SK-N-SH (cell line): ENCODE measurements at places on chromosomes 2 and 18.

GRCh38 chr2:129813404-129813803 lies 166.1 kb upstream of the RAB6C start:
- DNase-seq, result no peak

GRCh38 chr2:165594935-165595255 lies 125.4 kb downstream of the CSRNP3 start:
- DNase-seq, result no peak

- no peak for DNase-seq
These were observed 154.4 kb upstream of the SMAD2 start for GRCh38 chr18:48084858-48085257.

GRCh38 chr18:64134044-64134747 lies 14.7 kb downstream of the LINC00305 start:
- DNase-seq, result no peak

DNA sequence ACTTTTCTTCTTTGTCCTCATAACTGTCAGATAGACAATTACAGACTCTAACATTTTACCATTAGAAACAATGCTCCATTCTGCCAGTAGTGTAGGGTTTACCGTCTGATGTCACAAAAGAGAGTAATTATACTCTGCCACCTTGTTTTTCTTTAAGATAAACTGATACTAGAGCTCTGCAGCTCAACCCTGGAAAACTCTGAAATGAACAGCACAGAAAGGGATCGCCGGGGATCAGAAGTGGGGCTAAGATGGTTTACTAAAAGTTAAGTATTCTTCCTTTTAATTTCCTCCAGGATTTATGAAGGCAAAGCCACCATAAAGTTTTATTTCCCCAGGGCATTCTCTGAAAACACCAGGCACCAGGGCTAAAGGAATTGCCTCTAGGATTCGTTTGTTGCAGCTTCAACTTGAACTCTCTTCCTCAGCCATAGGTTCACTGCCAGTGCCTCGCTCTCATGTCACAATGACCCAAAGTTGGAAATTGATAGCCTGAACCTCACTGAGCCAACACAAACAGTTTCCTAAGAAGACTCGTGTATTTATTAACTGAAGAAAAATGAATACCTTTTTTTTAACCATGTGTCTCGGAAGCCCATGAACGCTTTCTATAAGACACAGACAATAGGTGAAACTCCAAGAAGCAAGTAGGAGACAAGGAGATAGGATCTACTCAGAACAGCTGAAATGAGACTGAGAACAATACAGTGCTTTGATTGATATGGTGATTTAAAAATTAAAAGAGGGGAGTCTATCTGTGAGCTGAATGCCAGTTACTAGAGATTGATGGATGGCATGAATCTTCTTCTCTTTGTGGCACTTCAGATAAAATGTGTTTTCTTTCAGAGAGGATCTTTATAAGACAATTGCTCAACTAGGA lies 121.5 kb upstream of the SPATS2L start:
- no peak for DNase-seq

- DNase-seq, result no peak
These were observed 12.6 kb upstream of the ID2 start for GRCh38 chr2:8669157-8669817.

DNA sequence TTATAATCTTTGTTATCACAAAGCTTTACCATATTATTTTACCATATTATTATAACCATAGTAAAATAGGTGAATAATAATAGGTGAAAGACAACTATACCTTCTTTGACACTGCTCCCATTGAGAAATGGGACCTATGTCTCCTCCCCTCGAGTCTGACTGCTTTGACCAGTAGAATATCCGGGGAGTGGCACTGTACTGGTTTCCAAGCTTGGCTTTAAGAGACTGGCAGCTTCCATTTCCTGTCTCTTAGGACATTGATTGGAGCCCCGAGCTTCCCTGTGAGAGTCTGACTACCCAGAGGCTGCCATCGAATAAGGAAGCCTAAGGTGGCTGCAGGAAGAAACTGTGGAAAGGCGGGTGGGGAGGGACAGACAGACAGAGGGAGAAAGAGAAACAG lies 40.1 kb upstream of the PLEKHM3 start:
- no peak for DNase-seq

GRCh38 chr2:38535744-38536506 lies 66.8 kb downstream of the HNRNPLL start:
- DNase-seq, result peak; percentile 97

DNA sequence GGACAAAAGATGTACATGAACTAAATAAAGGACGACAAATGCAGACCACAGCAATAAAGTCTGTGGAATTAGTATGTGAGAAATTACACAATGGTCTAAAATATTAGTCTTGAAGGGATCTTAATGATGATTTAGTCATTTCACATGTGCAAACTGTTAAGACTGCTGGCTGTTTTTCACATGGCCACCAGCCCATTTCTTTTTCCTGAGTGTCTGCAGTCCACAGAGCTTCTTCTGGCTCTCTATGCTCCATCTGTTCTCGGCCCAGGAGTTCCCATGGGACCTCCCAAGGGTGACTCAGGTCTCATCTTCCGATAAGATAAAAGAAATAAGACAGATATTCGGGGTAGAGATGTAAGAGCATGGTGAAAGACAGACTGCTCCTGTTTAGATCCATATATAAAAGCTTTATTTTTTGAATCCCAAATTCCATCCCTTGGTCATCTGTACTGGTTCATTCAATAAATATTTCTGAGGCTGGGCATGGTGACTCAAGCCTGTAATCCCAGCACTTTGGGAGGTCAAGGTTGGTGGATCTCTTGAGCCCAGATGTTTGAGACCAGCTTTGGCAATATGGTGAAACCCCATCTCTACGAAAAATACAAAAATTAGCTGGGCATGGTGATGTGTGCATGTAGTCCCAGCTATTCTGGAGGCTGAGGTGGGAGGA lies 20.1 kb downstream of the IL1RL1 start:
- no peak for DNase-seq

DNA sequence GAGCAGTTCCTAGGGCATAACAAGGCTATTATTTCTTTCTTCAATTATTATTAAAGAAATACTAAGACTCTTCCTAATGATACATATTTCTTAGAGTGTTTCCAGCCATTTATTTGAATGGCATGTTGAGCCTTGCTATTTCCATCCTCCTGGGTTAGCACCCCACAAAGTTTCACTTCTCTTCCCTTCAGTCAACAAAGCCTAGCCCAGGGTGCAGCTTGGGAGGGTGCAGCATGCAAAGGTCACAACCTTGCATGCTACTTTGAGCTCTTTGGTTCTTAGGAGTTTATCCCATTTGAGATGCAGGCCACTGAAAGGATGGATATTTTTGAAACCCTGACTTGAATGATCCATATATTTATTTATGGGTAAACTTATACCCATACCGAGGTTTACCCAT lies 454.4 kb upstream of the MEIS1 start:
- DNase-seq, result no peak

- DNase-seq, result no peak
These were observed 42.0 kb downstream of the TMEM182 start for GRCh38 chr2:102803897-102804217.

DNA sequence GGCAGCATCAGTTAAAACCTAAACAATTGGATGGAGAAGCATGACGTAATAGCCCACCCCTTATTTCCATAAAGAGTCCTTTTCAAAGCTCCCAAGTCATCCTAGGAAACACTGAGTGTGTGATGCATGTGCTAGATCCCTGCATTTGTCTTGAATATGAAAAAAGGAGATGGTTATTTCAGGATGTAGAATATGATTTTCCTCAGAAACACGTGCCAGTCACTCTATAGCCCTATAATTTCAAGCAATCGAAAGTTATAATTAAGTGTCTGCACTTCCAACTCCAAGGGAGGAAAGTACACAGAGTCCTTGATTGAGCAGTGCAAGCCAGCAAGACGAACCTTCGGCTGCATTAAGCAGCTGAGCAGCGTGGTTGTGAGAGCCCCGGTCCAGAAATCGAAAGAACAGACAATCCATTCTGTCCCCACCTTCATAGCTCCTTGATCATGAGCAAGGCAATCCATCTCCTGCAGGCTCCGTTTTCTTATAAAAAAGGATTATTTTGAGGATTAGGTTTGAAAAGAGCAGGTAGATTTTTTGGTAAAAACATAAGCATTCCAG lies 287.7 kb downstream of the FBXO15 start:
- no peak for DNase-seq
